ENCODE measurements at places on chromosomes 11 and 22. TPM values are rescaled to one million over a fixed set of nuclear protein-coding genes. Genes with fewer than 3 reads are reported as not detected.

The OR2AT4 gene
- not detected for total RNA-seq

The SAMM50 gene
- total RNA-seq = 29.5 TPM

The DRICH1 gene
- not detected for total RNA-seq

The BTBD18 gene
- total RNA-seq = not detected

The PATE4 gene
- not detected for total RNA-seq

The TRPM5 gene
- total RNA-seq = not detected

The KRTAP5-8 gene
- not detected for total RNA-seq

The ROBO4 gene
- 10.6 TPM for total RNA-seq

The RAB38 gene
- total RNA-seq = 80.9 TPM

The ISX gene
- total RNA-seq = not detected

The BBOX1 gene
- 0.33 TPM for total RNA-seq

The USP2 gene
- 0.54 TPM for total RNA-seq

The HBG2 gene
- total RNA-seq = not detected

The HEPHL1 gene
- total RNA-seq = not detected

The GLB1L2 gene
- total RNA-seq = 17.0 TPM

The TBC1D22A gene
- total RNA-seq = 26.0 TPM

The OTOG gene
- total RNA-seq = not detected

The TCP11L1 gene
- 25.8 TPM for total RNA-seq

Measured in MCF 10A (cell line).